ENCODE measurements at places on chromosomes 13 and 19. TPM values are rescaled to one million over a fixed set of nuclear protein-coding genes. Genes with fewer than 3 reads are reported as not detected.

GRCh38 chr13:38167164-38167822 lies 182.4 kb upstream of the UFM1 start:
- H3K4me3 ChIP-seq, result no peak overlapping the region
- no peak overlapping the region for H3K27ac ChIP-seq
- H3K27me3 ChIP-seq, result no peaks in the 10 kb centered on the region
- H3K36me3 ChIP-seq, result no peaks in the 10 kb centered on the region
- no peak for DNase-seq
- no peaks in the 10 kb centered on the region for H3K4me1 ChIP-seq

GRCh38 chr19:49411681-49412326 lies 11.4 kb downstream of the PTH2 start:
- no peaks in the 10 kb centered on the region for H3K36me3 ChIP-seq
- H3K4me1 ChIP-seq, result peaks cover 8% of the 10 kb centered on the region
- no peak for DNase-seq
- peaks cover 4% of the 10 kb centered on the region for H3K27me3 ChIP-seq
- no peak overlapping the region for H3K27ac ChIP-seq
- no peak overlapping the region for H3K4me3 ChIP-seq

PTPRS gene
- 151 TPM for polyA plus RNA-seq

SUPT20H gene
- polyA plus RNA-seq, result 71.8 TPM

PEG3 gene
- polyA plus RNA-seq, result 195 TPM

DNA sequence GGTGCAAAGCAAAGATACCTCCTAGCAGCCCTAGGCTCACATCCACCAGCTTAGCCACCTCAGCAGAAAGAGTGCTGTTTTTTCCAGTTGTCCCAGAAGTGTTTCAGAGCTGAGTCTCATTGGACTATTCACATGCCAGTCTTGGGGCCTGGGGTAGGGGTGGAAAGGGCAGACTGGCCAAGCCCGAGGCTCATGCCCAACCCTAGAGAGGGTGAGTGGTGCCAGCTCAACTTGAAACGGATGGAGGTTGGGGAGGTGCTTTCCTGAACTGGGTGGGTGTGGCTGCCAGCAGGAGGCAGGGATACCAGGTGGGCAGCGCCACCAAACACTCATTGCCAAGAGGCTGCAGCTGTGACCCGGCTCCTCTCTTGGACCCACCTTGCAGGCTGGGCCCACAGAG lies 116.9 kb downstream of the DPF1 start:
- H3K4me3 ChIP-seq, result no peak overlapping the region
- H3K4me1 ChIP-seq, result no peaks in the 10 kb centered on the region
- no peaks in the 10 kb centered on the region for H3K27me3 ChIP-seq
- no peak overlapping the region for H3K27ac ChIP-seq
- H3K36me3 ChIP-seq, result peaks cover 87% of the 10 kb centered on the region

ODAD3 gene
- 7.1 TPM for polyA plus RNA-seq

ERICH6B gene
- polyA plus RNA-seq, result 4.7 TPM

ALOX5AP gene
- polyA plus RNA-seq, result 10.1 TPM

MICOS13 gene
- polyA plus RNA-seq, result 74.5 TPM

GRCh38 chr13:48506092-48506701 lies 26.7 kb downstream of the RCBTB2 start:
- peaks cover 24% of the 10 kb centered on the region for H3K36me3 ChIP-seq
- H3K27ac ChIP-seq, result peak overlapping the region; percentile 6
- H3K4me3 ChIP-seq, result no peak overlapping the region
- no peaks in the 10 kb centered on the region for H3K27me3 ChIP-seq
- H3K4me1 ChIP-seq, result peaks cover 11% of the 10 kb centered on the region

- no peak overlapping the region for H3K4me3 ChIP-seq
- no peak for DNase-seq
- no peaks in the 10 kb centered on the region for H3K36me3 ChIP-seq
- H3K27me3 ChIP-seq, result no peaks in the 10 kb centered on the region
- H3K27ac ChIP-seq, result no peak overlapping the region
- H3K4me1 ChIP-seq, result no peaks in the 10 kb centered on the region
Measured at GRCh38 chr13:100163375-100163774, 74.5 kb downstream of the PCCA start.

DNA sequence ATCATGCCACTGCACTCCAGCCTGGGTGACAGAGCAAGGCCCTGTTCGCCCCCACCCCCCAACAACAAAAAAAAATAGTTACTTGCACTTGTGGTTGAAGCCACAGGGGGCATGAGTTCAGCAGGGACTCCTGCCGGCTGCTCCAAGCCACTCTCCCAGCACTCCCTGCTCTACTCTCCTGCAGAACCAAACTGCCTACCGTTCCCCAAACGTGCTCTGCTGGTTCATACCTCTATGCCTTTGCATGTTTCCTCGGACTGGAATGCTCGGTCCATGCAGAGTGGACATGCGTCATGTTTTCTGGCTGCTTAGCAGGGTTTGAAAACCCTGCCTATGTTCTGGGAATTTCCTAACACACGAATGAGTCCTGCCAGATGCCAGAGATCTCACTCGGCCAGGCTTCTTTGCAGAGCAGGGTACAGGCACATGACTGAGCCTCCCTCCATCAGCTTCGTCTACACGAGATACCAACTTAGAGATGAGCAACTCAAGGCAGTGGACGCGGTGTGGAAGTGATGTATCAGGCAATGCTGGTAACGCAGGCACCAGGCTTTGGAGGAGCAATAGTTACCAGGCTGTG lies 8.5 kb upstream of the SLC25A15 start:
- no peaks in the 10 kb centered on the region for H3K4me1 ChIP-seq
- DNase-seq, result no peak
- no peak overlapping the region for H3K27ac ChIP-seq
- no peaks in the 10 kb centered on the region for H3K36me3 ChIP-seq
- H3K27me3 ChIP-seq, result no peaks in the 10 kb centered on the region

- H3K27ac ChIP-seq, result no peak overlapping the region
- peaks cover 55% of the 10 kb centered on the region for H3K4me1 ChIP-seq
- H3K36me3 ChIP-seq, result peaks cover 9% of the 10 kb centered on the region
- no peak overlapping the region for H3K4me3 ChIP-seq
Measured at GRCh38 chr19:3269916-3270671, 45.6 kb downstream of the CELF5 start.

- no peaks in the 10 kb centered on the region for H3K27me3 ChIP-seq
- no peak for DNase-seq
Measured at GRCh38 chr13:107587681-107588080, 627.7 kb downstream of the LIG4 start.

GRCh38 chr13:83117046-83117445 lies 765.2 kb downstream of the SLITRK1 start:
- H3K27ac ChIP-seq, result no peak overlapping the region
- H3K4me1 ChIP-seq, result no peaks in the 10 kb centered on the region
- no peaks in the 10 kb centered on the region for H3K36me3 ChIP-seq

DNA sequence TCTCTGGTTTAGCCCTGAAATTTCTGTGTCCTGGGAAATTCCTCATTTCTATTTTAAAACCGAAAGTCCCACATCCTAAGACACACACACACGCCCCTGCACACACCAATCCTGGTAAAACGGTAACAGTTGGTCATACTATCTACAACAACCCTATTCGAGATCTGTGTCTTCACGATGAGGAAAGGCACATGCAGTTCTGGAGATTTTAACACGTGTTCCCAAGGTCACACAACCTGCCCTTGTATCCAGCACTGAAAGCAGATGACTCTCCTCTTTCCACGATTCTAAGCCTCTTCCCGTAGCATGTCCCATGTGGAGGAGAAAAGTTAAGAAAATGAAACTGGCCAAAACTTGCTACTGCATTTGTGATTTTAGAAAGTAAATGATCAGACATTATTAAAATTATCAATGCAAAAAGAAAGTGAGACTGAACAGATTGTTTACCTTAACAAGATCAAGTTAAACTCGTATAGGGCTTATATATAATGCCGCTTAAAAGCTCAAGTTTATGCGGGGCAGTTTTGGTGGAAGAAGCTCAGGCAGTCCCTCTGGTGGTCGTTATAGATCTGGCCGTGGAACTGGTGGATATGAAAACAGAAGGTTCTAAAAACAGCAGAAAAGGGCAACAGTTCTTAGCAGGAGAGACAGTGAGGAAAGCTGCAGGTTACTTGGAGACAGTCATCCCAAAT lies 32.7 kb downstream of the VSTM1 start:
- no peaks in the 10 kb centered on the region for H3K4me1 ChIP-seq
- no peak overlapping the region for H3K27ac ChIP-seq
- H3K36me3 ChIP-seq, result no peaks in the 10 kb centered on the region
- H3K4me3 ChIP-seq, result no peak overlapping the region

- no peak overlapping the region for H3K4me3 ChIP-seq
- H3K27me3 ChIP-seq, result no peaks in the 10 kb centered on the region
- DNase-seq, result no peak
- H3K27ac ChIP-seq, result no peak overlapping the region
Measured at GRCh38 chr13:51276636-51277035, 54.4 kb downstream of the FAM124A start.

DNA sequence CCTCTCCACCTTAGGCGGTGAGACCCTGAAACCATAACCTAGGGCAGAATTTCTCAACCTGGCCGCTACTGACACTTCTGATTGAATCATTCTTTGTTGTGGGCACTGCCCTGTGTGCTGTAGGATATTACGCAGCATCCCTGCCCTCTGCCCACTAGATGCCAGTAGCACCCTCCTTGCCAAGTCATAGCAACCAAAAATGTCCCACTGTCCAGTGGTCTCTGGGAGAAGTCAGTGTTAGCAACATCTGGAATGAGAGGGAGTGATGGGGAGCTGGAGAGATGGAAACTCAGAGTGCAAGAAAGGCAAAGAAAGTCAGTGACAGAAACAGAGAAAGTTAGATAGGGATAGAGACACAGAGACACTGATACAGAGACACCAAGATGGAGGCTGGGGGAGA lies 13.6 kb downstream of the KLK4 start:
- no peaks in the 10 kb centered on the region for H3K4me1 ChIP-seq
- no peak overlapping the region for H3K27ac ChIP-seq
- H3K36me3 ChIP-seq, result no peaks in the 10 kb centered on the region
- H3K4me3 ChIP-seq, result no peak overlapping the region

DNA sequence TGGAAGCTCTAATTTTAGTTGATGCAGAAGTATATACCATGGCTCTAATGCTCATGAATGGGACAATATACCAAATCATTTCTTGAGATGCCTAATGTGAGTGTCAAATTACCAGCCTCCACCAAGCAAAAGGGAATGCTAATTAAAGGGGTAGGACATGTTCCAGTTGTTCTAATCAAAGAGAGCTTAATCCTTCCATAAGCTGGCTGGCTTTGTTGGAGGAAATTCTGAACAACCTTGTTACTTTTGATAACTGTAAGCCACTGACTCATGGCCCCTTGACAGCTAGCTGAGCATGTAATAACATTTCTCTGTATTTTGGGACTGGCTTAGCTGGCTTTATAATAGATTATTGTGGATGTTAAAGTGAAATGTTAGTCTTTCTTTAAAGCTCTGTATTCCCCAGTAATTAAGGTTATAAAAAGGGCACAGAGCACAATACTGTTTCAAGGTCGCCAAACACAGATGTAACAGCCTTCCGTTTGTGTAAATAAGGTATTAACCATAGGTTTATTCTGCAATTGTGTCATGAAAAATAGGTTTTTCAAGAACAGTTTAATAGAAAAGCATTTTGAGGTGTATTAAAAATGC lies 1194.0 kb downstream of the PCDH9 start:
- H3K36me3 ChIP-seq, result no peaks in the 10 kb centered on the region
- H3K27me3 ChIP-seq, result no peaks in the 10 kb centered on the region
- H3K4me1 ChIP-seq, result no peaks in the 10 kb centered on the region
- DNase-seq, result no peak

- no peaks in the 10 kb centered on the region for H3K36me3 ChIP-seq
- peak; percentile 17 for DNase-seq
- H3K4me3 ChIP-seq, result no peak overlapping the region
- H3K27ac ChIP-seq, result no peak overlapping the region
- no peaks in the 10 kb centered on the region for H3K27me3 ChIP-seq
Measured at GRCh38 chr13:80040196-80040980, 300.5 kb downstream of the SPRY2 start.

DNA sequence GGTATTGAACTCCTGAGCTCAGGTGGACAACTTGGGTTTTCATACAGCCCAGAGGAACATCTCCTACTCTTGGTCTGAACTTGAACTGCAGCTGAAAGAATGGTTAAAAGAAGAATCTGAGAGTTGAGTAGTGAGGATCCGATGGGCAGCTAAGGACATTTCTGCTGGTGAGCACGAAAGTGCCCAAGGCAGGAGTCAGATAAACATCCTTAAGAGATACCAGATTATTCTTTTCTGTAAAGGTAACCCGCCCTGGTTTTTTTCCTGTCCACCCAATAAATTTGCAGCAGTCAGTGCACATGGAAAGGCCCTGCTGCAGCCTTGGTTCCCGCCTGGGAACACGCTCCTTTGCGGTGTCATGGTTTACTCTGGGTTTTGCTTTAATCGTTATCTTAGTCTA lies 78.4 kb upstream of the ARHGEF7 start:
- no peaks in the 10 kb centered on the region for H3K4me1 ChIP-seq
- H3K4me3 ChIP-seq, result no peak overlapping the region
- H3K27me3 ChIP-seq, result no peaks in the 10 kb centered on the region
- DNase-seq, result no peak

VSIG10L gene
- 10.0 TPM for polyA plus RNA-seq

GRCh38 chr19:11373166-11373884 lies 1.1 kb upstream of the SWSAP1 start:
- H3K4me3 ChIP-seq, result peak overlapping the region; percentile 95
- peak; percentile 61 for DNase-seq
- peak overlapping the region; percentile 100 for H3K27ac ChIP-seq

DNA sequence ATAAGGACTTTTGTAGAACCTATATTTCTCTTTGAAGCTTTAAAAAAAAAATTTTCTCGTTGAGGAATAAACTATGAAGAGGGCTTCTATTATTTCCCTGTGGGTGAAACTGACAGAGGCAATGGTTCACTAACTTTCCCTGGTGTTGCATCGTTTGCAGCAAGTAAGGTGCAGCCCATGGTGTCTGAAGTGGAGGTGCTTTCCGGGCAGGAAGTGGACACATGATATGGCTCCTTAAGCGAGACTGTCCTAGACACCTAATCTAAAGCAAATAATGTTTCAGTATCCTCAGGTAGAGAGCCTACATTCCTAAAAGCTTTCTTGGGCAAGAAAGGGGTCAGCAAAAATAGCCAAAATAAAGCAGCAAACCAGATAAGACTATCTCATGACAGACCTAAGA lies 437.6 kb upstream of the ARGLU1 start:
- DNase-seq, result no peak
- H3K27ac ChIP-seq, result no peak overlapping the region

- no peaks in the 10 kb centered on the region for H3K27me3 ChIP-seq
- H3K4me3 ChIP-seq, result no peak overlapping the region
- H3K36me3 ChIP-seq, result no peaks in the 10 kb centered on the region
- no peaks in the 10 kb centered on the region for H3K4me1 ChIP-seq
- no peak for DNase-seq
Measured at GRCh38 chr13:27607125-27607524, 13.2 kb downstream of the LNX2 start.

CCDC169 gene
- 5.0 TPM for polyA plus RNA-seq

ZNF175 gene
- 12.4 TPM for polyA plus RNA-seq

CRB3 gene
- 0.62 TPM for polyA plus RNA-seq
